ENCODE measurements at places on chromosomes 6 and 20.

- no peak for DNase-seq
These were observed 130.5 kb downstream of the ZFP64 start for GRCh38 chr20:52060794-52061714.

GRCh38 chr6:160073272-160073671 lies 48.3 kb upstream of the SLC22A1 start:
- DNase-seq, result no peak

DNA sequence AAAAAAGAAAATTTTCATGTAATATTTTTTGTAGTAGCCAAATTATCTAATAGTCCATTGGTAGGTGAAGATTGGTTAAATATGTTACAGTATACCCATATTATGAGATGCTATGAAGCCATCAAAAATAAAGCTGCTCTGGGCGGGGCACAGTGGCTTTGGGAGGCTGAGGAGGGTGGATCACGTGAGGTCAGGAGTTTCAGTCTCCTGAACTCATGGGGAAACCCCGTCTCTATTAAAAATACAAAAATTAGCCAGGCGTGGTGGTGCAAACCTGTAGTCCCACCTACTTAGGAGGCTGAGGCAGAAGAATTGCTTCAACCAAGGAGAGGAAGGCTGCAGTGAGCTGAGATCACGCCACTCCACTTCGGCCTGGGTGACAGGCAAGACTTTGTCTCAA lies 360.5 kb downstream of the KIF16B start:
- DNase-seq, result no peak

GRCh38 chr6:72963946-72964345 lies 261.4 kb downstream of the KHDC1L start:
- no peak for DNase-seq

DNA sequence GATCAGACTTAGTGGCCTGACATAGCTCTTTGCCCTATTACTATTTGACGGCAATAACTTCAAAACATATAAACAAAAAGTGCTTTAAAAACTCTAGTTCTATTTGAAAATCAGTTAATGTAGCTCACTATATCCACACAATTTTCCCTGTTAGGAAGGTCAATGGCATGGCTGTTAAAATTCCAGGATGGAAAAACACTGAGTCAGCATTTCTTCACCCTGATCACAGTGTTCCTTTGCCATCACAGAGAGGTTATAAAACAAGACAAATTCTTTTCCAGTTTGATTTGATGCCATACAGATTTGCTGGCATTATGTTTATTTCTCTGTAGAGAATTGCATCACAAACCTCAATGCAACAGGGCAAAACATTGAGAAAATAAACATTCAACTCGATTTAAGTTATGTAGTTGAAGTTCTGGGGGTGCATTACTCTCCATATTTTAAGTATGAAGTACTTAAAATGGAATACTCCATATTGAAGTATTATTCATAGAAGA lies 253.7 kb upstream of the HSF2 start:
- DNase-seq, result no peak

DNA sequence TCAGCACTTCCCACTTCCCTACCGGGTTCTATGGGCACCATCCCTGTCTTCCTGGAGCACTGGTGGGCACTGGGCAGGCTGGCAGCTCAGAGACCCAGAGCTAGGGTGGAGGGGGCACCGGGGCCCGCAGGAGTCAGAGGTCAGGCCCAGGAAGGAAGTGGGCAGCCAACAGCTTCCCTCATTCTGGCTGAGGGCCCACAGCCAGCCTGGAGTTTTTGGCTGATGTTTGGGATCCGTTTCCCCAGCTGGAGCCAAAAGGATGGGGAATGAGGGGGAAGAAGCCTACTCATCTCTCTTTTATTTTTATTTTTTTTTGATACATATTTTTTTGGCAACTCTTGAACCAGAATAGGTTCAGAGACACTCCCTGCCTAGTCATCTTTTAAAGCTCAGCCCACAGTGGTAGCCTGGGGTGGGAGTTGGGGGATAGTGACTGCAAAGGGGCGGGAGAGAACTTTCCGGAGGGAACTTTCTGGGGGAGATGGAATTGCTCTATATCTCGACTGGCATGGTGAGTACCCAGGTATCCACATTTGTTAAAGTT lies 54.2 kb upstream of the MLN start:
- DNase-seq, result no peak

DNA sequence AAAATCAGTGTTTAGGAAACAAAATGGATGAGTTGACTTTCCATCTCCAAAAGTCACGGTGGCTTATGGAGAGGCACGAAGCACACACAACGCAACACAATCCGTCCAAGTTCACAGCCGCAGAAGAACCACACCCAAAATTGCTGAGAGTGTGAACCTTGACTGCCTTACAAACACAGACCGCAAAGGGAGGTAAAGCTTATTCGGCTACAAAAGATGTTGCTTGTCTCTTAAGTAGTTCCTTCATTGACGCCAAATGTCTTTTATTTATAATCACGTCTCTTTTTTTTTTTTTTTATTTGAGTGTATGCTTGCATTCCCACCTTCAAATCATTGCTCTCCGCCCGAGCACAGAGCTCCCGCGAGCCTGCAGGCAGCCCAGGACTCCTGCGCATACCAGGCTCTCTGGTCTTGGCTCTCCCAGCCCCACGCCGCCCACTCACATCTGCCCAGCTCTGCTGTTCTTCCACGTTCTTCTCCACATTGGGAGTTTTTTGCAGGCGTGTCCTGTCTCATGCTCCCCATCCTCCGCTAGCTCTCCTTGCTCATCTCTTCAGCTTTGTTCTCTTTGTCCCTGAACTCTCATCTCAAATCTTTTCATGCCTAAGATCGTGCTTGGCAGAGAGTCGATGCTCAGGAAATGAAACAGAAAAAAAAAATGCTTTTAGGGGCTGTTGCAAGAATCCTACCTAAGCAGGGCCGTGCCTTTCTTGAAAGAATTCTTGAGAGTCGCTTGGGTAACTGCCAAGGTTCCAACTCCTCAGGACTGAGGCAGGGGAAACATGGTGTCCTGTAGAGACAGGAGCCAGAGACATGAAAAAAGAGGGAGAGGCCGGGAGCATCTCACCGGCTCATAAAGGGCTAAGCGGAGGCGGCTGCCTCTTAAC lies 25.8 kb downstream of the LY86 start:
- no peak for DNase-seq

GRCh38 chr6:89250239-89250638 lies 33.1 kb upstream of the GABRR1 start:
- DNase-seq, result no peak

DNA sequence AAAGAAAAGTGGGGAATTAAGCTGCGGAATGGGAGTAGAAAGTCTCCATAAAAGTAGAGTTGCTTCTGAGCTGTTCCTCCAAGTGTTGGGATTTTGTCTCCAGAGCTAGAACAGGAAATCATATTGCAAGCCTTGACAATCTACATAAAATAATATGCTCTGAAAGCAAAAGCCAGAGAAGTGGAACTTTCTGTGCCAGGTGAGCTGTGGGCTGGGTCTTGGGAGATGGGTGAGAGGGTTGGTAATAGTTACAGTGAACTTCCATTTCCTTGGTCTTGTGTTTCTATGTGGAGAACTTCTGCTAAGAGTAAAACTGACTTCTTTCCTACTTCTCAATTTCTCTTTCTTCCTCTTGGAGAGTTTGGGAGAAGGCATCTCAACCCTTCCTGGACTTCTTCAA lies 6.3 kb upstream of the HMGN4 start:
- DNase-seq, result no peak

DNA sequence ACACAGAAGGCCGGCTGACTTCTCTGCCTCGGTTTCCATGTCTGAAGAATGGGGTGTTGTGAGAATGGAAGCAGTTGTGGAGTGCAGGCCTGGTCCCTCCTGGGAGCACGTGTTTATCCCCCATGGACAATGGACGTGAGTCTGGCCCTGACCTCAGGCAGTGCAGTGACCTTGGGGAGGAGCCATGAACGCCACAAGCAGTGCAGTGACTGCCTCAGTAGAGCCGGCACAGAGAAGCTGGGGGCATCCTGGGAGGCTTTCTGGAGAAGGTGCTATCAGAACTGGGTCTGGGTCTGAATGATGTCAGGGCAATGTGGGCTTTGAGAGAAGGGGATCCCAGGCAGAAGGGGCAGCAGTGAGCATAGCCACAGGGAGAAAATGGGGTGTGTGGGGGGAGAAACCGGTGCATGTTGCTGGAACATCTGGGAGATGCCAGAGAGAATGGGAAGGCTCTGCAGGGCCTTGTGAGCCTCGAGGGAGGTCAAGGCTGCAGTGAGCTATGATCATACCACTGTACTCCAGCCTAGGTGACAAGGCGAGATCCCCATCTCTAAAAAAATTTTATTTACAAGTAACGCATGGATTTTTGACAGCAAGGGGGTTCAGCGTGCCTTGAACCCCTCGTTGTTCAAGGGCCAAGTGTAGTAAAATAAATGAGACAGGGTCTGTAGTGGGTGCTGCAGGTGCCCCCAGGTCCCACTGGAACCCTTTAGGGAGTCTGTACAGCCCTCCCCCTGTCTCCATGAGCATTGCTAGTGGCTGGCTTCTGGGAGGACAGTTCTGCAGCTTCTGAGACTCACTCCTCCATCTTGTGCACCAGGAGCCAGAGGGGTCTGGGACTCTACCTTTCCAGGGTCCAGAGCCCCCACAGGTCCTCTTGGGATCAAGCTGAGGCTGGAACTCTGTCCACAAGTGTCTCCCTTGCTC lies 27.0 kb upstream of the ZBP1 start:
- DNase-seq, result no peak

- no peak for DNase-seq
These were observed 156.0 kb downstream of the LY86 start for GRCh38 chr6:6744551-6744950.

DNA sequence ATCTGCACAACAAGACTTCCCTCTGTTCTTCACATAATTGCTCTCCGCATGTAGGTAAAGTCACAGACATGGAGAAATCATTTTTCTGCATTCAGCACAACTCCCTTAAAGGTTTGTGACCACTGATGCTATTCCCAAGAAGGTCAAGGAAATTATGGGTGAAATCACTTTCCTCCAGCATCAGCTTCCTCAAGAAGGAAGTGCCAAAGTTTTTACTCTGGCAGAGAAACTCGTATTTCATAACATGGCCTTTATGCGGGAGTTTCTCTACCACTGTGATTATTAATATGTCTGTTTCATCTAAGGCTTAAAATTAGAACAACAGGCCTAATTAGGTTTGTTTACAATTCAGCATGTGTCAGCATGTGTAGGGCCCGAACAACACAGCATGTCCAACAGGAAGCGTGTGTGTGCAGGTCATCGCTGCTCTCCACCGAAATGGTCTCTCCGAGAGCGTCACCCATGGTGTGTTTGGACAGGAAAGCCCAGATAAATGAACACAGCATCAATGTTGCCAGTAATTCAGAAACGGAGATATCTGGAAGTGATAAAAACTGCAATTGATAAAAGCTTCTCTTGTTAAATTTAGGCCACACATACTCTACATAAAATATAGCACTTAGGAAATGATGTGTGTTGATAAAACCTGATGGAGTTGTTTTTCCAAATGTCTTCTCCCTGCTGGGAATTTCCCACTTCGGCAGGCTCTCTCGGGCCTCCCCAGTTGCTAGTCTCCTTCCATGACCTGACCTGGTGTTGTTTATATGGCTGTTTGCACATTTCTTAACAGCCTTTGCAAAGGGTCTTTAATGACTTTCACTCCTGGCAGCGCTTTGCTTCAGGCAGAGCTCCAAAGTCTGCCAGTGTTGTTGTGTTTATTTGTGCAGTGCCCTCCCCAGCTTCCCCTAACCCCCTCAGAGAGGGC lies 265.1 kb upstream of the CEP162 start:
- DNase-seq, result no peak

- no peak for DNase-seq
These were observed 12.1 kb downstream of the TRIM31 start for GRCh38 chr6:30100585-30101443.

GRCh38 chr6:66655420-66655819 lies 948.4 kb upstream of the EYS start:
- no peak for DNase-seq

DNA sequence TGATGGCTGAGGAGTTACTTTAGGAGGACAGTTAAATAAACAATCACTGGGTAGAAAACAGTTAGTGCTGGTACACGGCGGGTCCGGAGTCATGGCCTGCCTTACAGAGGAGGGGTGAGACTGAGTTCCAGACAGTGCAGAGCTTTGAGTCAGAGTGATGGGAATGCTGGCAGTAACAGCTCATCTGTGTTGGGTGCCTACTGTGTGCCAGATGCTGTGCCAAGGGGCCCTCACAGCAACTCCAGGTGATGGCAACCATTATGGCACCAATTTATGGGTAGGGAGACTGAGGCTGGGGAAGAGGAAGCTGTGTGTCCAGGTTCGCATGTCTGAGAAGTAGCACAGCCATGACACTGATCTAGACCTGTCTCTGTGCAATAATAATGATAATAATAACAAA lies 132.6 kb downstream of the CEBPB start:
- no peak for DNase-seq

DNA sequence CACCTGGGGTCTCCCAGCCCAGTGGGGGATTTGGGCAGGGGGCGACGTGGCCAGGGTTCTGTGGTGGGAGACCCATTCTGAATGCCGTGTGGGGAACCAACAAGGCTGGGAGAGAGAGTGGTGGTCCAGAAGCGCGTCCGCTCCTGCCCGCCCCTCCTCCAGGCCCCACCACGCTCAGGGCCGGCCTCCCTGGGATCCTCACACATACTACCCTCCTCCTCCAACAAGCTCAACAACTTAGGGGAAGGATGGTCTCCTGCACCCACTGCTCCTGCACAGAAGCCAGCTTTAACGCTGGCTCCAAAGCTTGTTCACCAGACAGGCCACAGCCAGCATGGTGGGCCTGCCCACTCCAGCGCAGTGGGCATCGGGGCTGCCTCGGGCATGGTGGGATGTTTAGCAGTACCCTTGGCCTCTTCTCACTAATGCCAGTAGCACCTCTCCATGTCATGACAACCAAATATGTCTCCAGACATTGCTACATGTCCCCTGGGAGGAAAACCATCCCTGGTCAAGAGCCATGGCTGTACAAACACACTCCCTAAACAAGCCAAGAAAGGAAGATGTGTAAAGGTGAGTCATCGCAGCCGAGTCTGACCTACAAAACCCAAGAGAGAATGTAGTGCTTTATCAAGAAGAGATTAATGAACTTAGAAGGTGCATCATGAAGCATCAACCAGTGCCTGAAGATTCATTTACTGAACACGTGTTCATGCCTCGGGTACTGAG lies 75.7 kb downstream of the BMP7 start:
- no peak for DNase-seq

DNA sequence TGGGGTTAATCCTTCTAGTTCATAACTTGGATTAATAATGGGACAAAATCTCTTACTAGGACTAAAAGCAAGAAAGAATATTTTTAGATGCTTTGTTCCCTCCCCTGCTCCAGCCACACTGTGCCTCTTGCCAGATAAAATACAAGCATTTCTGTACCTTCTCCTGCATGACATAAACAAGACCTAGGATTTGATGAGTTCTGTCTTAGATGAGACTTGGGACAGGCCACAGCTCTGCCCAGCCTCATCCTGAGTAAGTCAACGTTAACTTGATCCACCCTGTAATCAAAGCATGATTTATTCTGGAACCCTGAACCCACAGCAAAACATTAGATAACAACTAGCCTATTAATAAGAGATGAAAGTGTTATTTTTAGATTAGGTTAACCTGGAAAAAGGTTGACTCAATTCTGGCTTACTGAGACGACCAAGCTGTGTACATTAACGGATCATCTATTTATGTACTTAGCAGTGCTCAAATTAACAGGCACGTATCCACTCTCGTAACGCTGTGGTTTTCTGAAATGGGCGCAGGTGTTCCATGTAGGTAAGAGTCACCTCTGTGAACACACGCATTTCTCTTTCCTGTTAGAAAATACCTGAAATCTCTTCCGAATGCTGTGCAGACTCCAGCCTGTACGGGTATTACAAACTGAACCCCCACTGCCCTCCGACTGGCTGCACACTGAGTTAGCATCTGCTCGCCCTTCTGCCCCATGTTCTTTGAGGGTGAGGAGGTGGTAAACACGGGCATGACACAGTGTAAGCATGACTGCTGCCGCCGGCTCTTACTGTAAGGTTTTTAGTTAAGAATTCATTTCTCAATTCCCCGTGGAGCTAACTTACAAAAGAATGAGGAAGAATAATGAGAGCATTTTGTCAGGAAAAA lies 132.1 kb upstream of the FOXQ1 start:
- DNase-seq, result no peak

Data from GM06990 (cell line).